ENCODE measurements at places on chromosomes 6 and 20. TPM values are rescaled to one million over a fixed set of nuclear protein-coding genes. Genes with fewer than 3 reads are reported as not detected.

The HDGFL1 gene
- total RNA-seq: not detected

The AIF1 gene
- not detected for total RNA-seq

The CD40 gene
- total RNA-seq: 8.8 TPM

The ZNF335 gene
- total RNA-seq: 15.4 TPM

The GABRR2 gene
- total RNA-seq: 0.33 TPM

The ZKSCAN8 gene
- 23.0 TPM for total RNA-seq

The GGTLC1 gene
- not detected for total RNA-seq

The TUBE1 gene
- total RNA-seq: 30.2 TPM

The PTCRA gene
- not detected for total RNA-seq

The FILIP1 gene
- total RNA-seq: 0.33 TPM

Data from smooth muscle cell of the pulmonary artery (primary cell).